Smooth muscle cell of the pulmonary artery (primary cell): ENCODE measurements at places on chromosomes 7 and 10. TPM values are rescaled to one million over a fixed set of nuclear protein-coding genes. Genes with fewer than 3 reads are reported as not detected.

Gene CNNM1
- 0.07 and 0.17 TPM in 2 replicates for total RNA-seq

Gene NKX2-3
- total RNA-seq: not detected in 2 replicates

Gene HOXA7
- total RNA-seq: 0.13 TPM in 1 of 2 replicates, not detected in the other

Gene RBM48
- 8.1 and 8.7 TPM in 2 replicates for total RNA-seq

Gene ACHE
- 0.07 and 0.13 TPM in 2 replicates for total RNA-seq

Gene CALCR
- total RNA-seq: not detected in 2 replicates

Gene LBX1
- not detected in 2 replicates for total RNA-seq
